T47D (cell line): ENCODE measurements at places on chromosomes 5 and 9.

DNA sequence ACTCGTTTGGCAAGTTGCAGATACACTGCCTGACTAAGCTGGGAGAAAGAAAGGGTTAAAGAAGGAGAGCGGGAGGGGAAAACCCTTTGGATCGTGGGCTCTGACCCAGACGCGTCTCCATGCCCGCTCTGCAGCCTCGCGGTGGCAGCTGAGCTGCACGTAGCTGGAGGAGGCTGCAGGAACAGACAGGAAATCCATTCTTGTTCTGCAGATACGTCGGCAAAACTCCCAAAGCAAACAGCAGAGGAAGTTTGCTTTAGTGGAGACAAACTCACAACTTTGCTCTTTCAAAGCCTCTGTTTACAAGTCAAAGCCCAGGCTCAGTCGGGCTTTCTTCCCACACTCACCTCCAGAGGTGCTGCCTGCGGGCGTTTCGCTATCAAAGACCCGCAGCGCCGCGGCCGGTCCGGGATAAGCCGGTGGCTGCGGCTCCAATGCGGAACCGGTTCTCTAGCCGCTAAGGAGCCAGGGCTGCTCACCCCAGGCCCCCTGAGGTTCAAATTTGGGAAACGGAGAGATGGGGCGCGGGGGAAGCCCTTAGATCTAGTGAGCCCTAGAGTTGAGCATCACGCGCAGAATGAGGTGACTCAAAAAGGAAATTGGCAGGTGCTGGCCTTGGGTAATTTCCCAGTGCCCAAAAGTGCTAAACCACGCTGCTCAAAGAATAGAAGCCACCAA lies 60.7 kb downstream of the MAT2B start:
- DNase-seq, result no peak

GRCh38 chr5:56111404-56111781 lies 116.6 kb upstream of the IL6ST start:
- DNase-seq, result no peak

GRCh38 chr5:37071901-37072581 lies 177.1 kb downstream of the CPLANE1 start:
- peak; percentile 14 for DNase-seq

- DNase-seq, result peak; percentile 71
Observed at GRCh38 chr9:127311239-127311741, 46.7 kb downstream of the GARNL3 start.

DNA sequence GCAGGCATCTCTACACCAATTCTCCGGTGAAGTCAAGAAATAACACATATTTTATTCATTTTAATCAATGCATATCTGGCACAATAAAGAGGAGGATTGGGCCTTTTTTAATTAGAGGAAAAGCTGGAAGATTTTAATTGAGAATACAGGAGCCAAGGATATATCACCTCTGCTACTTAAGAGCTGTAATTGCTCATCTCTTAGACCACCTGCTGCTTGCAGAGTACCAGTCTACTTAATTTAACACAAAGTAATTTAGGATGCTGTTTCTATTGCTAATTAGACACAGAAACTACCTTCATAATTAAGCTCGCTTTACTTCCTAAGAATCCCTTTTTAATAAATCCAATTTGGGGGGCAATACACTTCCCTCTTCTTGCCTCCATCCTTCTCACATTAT lies 326.9 kb downstream of the TENT4A start:
- no peak for DNase-seq

- DNase-seq, result peak; percentile 74
Observed at GRCh38 chr9:134065612-134066419, 2.0 kb downstream of the BRD3 start.

DNA sequence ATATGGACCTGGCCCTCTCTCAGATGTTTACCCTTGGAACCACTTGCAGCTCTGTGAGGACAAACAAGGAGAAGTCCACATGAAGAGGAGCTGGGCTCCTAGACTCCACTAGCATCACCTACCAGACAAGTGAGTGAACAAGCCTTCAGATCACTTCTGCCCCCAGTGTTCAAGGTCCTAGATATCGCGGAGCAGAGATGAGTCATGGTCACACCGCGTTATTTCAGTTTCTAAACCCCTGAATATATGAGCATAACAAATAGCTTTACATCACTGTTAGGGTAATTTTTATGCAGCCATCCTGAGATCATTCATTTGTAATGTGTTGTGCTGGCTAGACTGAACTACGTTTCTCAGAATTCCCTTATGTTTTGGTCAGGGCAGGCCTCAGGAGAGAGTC lies 77.0 kb upstream of the DAP start:
- no peak for DNase-seq

GRCh38 chr5:137432376-137432775 lies 66.8 kb downstream of the SPOCK1 start:
- no peak for DNase-seq

GRCh38 chr5:100855937-100856430 lies 47.1 kb downstream of the ST8SIA4 start:
- DNase-seq, result no peak

- no peak for DNase-seq
Observed at GRCh38 chr5:142342128-142342981, 17.5 kb upstream of the SPRY4 start.

DNA sequence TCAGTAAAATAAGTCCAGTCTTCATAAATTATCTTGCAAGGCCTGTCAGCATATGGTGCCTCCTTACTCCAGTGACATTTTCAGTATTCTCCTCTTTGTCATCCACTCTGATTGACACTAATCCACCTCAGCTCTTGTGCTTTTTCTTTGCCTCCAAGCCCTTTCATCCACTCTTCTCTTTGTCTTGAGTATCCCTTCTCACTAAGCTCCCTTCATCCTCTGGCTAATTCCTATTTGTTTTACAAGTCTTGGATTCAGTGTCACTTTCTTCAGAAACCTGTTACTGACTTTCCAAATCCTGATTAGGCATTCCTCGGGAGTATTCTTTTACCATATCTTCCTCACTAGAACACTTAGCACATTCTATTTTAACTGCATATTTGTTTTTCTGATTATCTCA lies 100.6 kb upstream of the VCAN start:
- DNase-seq, result no peak

- no peak for DNase-seq
Observed at GRCh38 chr5:139864716-139865483, 69.3 kb downstream of the PSD2 start.

DNA sequence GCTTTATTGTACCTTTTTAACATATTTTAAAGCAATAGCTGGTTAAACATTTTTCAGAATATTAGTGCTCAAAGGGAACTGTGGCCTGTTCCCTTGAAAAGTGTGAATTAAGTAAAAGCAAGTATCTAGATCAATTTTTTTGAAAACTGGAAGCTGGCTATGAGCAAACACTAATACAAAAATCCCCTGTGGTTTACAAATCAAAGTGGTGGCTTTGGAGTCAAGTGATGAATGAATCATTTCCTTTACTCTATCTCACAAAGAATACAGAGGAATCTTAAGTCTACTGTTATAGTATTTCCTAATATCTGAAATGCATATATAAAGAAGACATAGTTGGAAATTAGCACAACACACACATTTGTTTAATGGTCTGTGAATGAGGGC lies 212.4 kb upstream of the C9orf72 start:
- DNase-seq, result no peak

DNA sequence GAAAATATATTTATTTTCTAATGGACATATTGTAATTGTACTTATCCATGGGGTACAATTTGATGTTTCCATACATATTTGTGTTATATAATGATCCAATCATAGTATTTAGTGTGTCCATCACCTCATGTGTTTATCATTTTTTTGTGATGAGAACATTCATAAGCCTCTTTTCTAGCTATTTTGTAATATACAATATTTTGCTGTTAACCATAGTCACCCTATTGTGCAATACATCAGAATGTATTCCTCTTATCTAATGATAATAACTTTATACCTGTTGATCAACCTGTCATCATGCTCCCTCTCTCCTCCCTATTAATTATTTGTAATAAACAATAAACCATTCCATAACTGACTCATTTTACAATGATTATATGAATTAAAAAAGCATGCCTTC lies 93.2 kb downstream of the ISL1 start:
- no peak for DNase-seq

GRCh38 chr9:79756414-79756813 lies 184.6 kb downstream of the TLE4 start:
- DNase-seq, result no peak

- no peak for DNase-seq
Observed at GRCh38 chr5:5179597-5179996, 39.5 kb downstream of the ADAMTS16 start.

- no peak for DNase-seq
Observed at GRCh38 chr9:7265181-7265580, 507.4 kb downstream of the KDM4C start.

GRCh38 chr5:125137535-125137934 lies 391.1 kb upstream of the ZNF608 start:
- no peak for DNase-seq

DNA sequence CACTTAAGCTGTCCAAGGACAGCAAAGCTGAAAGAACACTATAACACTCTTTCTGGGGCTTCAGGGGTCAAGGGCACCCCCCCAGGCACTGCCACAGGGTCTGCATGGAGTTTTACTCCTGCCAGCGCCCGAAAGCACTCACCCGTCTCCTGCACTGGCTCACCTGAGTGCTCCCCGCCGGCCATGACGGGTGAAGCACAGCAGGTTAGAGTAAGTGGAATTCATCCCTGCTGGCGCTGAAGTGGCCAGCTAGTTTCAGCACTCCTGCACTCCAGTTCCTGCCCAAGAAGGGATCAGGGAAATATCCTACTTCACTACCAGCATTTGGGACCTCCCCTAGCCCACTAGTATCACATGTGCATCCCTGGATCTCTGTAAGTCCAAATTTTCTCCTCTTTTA lies 516.0 kb downstream of the ZNF608 start:
- DNase-seq, result no peak

DNA sequence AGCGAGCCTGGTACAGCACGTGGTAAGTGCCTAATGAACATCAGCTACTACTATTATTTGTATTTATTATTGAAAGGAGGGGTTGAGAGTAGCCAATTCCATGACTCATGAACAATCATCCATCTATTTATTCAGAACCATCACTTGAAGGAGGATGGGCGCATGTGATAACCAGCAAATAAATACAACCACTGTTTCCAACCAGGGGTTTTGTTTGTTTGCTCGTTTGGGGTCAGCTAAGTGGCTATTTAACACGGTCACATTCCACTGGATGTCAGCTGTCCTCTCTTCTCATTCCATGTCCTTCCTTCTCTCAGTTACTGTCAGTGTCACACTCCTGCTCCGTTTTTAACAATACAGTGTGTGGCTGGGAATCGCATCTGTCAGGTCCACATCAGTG lies 8.6 kb downstream of the RAPGEF1 start:
- DNase-seq, result no peak

GRCh38 chr5:19240170-19240569 lies 747.8 kb downstream of the CDH18 start:
- DNase-seq, result no peak

DNA sequence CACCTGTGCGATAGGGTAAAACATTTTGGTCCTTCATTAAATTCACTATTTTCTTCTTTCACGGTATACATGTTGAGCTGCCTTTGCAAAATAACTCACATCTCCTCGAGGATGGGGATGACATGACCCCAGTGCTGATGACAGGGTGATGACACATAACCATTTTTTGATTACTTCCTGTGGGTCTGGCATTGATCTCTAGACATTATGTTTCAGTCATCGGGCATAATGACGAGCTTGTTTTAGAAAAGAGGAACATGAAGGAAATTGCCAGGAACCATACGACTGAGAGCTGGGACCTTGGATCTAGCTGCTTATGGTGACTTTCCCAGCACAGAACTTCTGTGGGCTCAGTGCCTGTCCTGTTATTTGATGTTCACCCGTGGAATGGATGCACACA lies 25.2 kb downstream of the COL5A1 start:
- DNase-seq, result no peak

- no peak for DNase-seq
Observed at GRCh38 chr5:111948092-111948841, 191.3 kb upstream of the NREP start.

DNA sequence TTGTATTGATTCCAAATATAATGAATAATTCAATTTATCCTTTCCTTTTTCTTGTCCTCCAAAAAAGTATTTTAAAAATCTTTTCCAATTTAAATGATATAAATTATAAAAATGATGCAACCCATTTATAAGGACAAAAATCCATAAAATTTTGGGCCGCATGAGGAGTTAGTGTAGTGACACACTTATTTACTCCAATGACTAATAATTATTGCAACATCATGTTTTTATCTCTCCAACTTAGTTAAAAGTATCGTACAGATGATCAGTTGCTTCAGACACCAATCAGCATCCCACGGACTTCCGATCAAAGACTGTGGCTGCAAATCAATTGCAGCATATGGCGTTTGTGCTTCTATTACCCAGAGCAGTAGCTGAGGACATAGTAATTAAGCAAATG lies 58.6 kb downstream of the HTR4 start:
- DNase-seq, result no peak

DNA sequence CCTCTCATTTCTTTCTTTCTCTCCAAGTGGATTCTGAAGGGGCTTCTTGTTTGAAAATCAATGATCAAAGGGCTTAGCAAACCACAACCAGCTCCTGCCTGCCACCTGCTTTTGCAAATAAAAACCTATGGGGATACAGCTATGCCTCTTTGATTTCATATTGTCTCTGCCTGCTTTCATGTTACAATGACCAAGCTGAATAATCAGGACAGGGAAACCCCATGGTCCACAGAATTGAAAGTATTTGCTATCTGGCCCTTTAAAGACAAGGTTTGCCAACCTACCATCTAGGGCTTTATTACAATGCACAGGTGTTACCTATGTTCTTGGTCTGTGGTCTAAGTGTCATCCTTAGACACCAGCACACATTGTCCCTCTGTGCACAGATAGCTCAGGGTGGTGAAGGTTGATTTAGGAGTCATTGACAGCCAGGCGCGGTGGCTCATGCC lies 28.8 kb upstream of the PLIN2 start:
- DNase-seq, result no peak

- no peak for DNase-seq
Observed at GRCh38 chr5:128532776-128533175, 5.3 kb downstream of the FBN2 start.

GRCh38 chr5:41748631-41749030 lies 121.6 kb downstream of the OXCT1 start:
- no peak for DNase-seq

DNA sequence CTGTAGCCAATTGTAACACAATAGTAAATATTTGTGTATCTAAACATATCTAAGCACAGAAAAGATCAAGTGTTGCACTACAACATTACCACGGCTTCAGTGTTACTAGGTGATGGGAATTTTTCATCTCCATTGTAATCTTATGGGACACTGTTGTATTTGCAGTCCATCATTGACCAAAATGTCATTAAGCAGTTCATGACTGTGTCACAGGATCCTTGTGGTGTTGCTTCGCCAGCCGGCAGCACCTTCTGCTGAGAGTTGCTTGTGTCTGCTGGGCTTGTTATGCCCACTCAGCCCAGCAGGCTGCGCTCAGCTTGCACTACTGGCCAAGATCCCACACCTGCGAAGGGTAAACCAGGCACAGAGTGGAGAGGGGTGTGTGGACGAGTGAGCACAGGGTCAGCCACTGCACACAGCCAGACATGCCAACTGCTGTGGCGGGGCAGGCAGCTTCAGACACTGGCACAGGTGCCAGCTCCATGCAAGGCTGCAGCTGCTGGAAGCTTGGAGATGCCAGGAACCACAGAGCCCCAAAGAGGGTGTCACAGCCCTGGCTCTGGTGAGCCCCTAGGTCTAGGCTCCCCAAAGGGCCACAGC lies 273.7 kb downstream of the CETN3 start:
- DNase-seq, result no peak
